Vagina (tissue), 2 donors: ENCODE measurements at places on chromosomes 13 and 19.

GRCh38 chr19:47228937-47229675 lies 1.9 kb downstream of the BBC3 start:
- DNase-seq: no peak

DNA sequence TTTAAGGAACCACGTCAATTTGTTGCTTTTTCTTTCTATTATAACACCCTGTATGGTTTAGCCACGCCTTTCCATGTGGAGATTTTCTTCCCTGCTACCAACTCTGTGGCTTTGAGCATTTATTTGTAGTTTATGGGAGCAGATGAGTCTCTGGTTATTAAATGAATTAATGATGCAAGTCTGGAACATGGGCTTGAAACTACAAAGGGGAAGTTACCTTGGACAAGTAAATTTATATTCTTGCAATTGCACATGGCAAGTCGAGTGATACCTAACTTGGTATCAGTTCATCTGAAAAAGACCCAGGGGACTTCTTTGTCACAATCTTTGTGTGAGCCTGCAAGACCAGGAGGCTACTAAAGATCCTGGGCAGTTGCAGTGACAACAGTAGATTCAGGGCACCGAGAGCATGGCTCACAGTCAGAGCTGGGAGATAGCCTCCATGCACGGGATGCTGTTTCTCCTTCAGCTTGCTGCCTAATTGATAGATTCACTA lies 24.4 kb downstream of the B3GLCT start:
- DNase-seq: no peak

DNA sequence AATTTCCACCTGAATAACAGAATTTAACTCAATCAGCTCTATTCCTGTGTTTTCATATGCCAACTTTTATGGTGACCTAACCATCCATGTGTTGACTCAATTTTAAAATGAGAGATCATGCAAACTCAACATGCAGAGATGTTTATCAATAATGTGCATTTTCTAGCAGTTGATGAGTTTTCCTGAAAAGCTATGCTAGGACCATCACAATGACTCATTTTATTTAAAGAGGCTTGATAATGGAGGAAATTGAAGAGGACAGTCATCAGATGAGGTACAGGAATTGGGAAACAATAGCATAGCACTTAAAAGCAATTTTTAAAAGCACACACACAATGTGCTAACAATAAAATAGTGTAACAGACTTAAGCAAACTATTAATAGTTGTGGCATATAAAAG lies 127.1 kb downstream of the VWA8 start:
- DNase-seq: no peak

- no peak for DNase-seq
Measured at GRCh38 chr13:21675095-21675991, 4.5 kb downstream of the FGF9 start.

GRCh38 chr13:48994706-48995105 lies 19.0 kb downstream of the FNDC3A start:
- DNase-seq: no peak

GRCh38 chr13:51714663-51715168 lies 89.2 kb downstream of the DHRS12 start:
- no peak for DNase-seq
